Naive thymus-derived CD8-positive, alpha-beta T cell (primary cell): ENCODE measurements at places on chromosomes 5 and 9. TPM values are rescaled to one million over a fixed set of nuclear protein-coding genes. Genes with fewer than 3 reads are reported as not detected.

The C5orf46 gene
- not detected for total RNA-seq

- H3K36me3 ChIP-seq, result no peaks in the 10 kb centered on the region
- peaks cover 89% of the 10 kb centered on the region for H3K4me1 ChIP-seq
- H3K27me3 ChIP-seq, result no peaks in the 10 kb centered on the region
- peak overlapping the region; percentile 47 for H3K4me3 ChIP-seq
- no peak overlapping the region for H3K27ac ChIP-seq
Measured at GRCh38 chr5:56827049-56827448, 11.7 kb downstream of the MAP3K1 start.

GRCh38 chr5:159330131-159330800, at the start of gene IL12B:
Gene IL12B (minus strand): TSS chr5:159330487. CDS start chr5:159326782, 3,705 bp downstream.
- H3K36me3 ChIP-seq, result no peaks in the 10 kb centered on the region
- H3K27ac ChIP-seq, result no peak within 1 kb of the TSS
- peak within 1 kb of the TSS; percentile 50 for H3K4me3 ChIP-seq

GRCh38 chr9:93413530-93413929, 38.0 kb upstream of the FAM120A start:
- H3K4me3 ChIP-seq, result no peak overlapping the region
- no peak for DNase-seq
- peaks cover 38% of the 10 kb centered on the region for H3K27me3 ChIP-seq
- no peak overlapping the region for H3K27ac ChIP-seq
- peaks cover 7% of the 10 kb centered on the region for H3K36me3 ChIP-seq
- no peaks in the 10 kb centered on the region for H3K4me1 ChIP-seq

DNA sequence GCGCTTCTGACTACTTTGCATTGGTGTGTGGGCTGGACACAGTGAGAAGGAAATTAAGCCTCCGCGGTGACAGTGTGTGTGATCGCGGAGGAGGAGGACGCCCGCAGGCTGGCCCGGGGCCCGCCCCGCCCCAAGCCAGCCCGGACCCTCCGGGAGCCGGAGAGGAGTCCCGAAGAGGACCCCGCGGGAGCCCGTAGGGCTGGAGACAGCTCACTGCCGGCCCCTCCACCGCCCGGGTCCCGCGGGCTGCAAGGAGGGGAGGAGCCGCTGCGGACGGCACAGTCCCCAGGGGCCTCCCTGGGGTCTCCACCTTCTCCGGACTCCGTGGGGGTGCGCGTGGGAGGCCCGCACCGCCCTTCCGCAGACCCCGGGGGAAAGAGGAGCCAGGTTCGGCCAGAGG, 146.4 kb upstream of the ERCC6L2 start:
- H3K27ac ChIP-seq, result no peak overlapping the region
- H3K27me3 ChIP-seq, result peaks cover 6% of the 10 kb centered on the region
- DNase-seq, result no peak
- H3K4me1 ChIP-seq, result peaks cover 33% of the 10 kb centered on the region

DNA sequence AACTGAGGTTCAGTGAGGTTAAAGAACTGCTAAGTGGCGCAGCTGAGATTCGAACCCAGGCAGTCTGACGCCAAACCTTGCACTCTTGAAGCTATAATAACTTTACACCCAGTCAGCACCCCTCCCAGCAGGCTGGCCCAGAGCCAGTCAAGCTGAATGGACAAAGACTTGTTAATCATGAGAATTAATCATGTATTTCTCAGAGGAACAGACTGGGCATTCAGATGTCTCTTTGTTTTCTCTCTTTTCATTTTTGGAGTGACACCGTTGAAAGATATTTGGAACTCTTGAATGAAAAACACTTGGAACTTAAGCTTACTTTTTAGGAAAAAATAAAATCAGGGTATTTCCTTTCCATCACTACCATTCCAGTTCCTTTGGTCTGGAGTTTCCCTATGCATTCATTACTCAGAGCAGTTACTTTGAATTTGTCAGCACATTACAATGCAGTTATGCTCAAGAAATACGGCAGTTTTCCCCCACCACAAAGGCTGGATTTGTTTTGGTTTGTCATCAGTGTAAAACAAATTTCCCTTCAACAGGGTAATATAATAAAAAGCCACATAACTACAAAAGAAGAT, 22.6 kb upstream of the MAMDC2 start:
- no peak overlapping the region for H3K27ac ChIP-seq
- H3K36me3 ChIP-seq, result peaks cover 4% of the 10 kb centered on the region
- DNase-seq, result no peak

GRCh38 chr5:143166090-143166489, 237.4 kb downstream of the NR3C1 start:
- H3K4me3 ChIP-seq, result no peak overlapping the region
- H3K4me1 ChIP-seq, result peaks cover 11% of the 10 kb centered on the region
- no peak overlapping the region for H3K27ac ChIP-seq
- no peaks in the 10 kb centered on the region for H3K27me3 ChIP-seq
- peaks cover 43% of the 10 kb centered on the region for H3K36me3 ChIP-seq

GRCh38 chr5:14739538-14739937, 75.0 kb downstream of the OTULIN start:
- no peak overlapping the region for H3K27ac ChIP-seq
- peaks cover 17% of the 10 kb centered on the region for H3K4me1 ChIP-seq
- no peak overlapping the region for H3K4me3 ChIP-seq
- no peak for DNase-seq
- H3K27me3 ChIP-seq, result no peaks in the 10 kb centered on the region

- H3K4me3 ChIP-seq, result no peak overlapping the region
- no peaks in the 10 kb centered on the region for H3K4me1 ChIP-seq
- no peak for DNase-seq
- H3K27ac ChIP-seq, result no peak overlapping the region
Measured at GRCh38 chr9:15724016-15724415, 171.2 kb downstream of the CCDC171 start.

DNA sequence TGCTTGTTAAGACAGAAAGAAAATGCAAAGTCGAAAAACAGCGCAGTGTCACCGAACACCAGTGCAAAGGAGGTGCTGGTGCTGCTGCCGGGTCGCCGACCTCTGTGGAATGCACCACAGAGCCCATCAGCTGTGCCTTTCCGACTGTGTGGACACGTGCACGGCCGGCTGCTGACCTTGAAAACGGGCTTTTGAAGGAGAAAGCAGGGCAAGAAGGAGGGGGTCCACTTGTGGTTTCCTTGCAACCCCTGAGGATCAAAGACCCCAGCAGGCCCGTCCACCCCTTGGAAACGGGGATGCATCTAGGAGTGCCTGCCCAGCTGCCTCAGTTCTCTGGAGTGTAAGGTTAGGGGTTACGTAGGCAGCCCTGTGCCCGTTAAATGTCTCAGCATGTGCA, 6.2 kb upstream of the OLFM1 start:
- H3K27me3 ChIP-seq, result peaks cover 58% of the 10 kb centered on the region
- H3K4me3 ChIP-seq, result no peak overlapping the region
- DNase-seq, result no peak

The CDC42SE2 gene
- total RNA-seq, result 326 TPM

DNA sequence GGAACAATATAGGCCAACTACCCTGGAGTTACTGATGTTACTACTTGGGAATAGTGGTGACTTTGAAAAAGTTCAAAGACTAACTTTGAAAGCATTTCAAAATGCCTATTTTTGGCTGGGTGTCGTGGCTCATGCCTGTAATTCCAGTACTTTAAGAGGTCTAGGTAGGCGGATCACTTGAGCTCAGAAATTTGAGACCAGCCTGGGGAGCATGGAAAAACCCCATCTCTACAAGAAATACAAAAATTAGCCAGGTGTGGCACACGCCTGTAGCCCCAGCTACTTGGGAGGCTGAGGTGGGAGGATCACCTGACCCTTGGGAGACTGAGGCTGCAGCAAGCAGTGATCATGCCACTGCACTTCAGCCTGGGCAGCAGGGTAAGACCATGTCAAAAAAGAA, 105.3 kb downstream of the ARRDC3 start:
- H3K4me3 ChIP-seq, result no peak overlapping the region
- no peaks in the 10 kb centered on the region for H3K36me3 ChIP-seq
- DNase-seq, result no peak

DNA sequence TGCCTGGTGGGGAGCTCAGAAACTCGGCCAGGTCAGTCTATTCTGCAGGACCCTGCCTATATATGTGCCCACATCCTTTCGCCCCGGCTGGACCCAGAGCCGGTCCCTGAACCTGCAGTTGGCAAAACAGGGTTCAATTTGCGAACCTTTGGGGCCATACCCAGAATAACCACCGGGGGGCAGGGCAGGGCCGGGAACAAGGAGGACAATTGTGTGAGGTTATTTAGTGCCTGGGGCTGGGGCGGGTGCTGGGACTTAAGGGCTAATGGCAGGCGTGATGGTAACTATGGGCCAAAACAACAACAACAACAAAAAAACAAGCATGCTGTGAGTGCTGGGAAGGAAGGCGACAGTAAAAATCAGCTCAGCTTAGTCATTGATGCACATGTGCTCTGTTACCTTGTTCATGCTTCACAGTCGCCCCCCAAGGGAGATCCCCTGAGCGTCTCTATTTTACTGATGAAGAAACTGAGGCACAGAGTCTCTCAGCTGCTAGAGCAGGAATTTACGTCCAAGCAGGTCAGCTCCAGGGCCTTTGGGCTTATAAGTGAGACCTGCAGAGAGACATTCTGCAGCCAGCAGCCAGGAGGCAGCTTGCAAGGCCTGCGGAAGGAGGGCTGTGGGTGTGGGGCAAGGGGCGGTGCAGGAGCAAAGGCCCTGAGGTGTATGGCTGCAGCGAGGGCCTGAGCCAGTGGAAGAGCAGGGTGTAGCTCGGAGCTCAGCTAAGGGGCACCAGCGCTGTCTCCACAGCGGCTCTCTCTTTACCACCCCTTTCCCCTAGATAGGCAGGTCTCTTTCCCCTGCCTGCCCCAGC, 106.0 kb downstream of the PHF2 start:
- no peak overlapping the region for H3K27ac ChIP-seq
- H3K27me3 ChIP-seq, result peaks cover 13% of the 10 kb centered on the region
- H3K36me3 ChIP-seq, result no peaks in the 10 kb centered on the region
- DNase-seq, result peak; percentile 23
- H3K4me3 ChIP-seq, result no peak overlapping the region

DNA sequence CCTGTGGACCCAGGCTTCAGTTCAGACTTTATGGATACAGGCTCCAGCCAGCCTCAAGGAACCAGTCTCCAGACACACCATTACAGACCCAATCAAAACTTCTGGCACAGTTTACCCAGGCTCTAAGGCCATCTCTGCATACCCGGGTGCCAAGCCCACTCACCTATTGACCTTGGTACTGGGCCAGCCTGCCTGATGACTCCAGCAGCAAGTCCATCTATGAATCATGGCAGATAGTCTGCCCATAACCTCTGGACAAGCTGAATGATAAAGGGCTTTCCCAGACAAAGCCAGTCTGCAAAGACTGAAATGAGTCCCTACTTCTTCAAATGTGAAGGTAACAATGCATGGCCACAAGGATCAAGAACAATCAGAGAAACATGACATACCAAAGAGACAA, 1327.1 kb upstream of the C9orf72 start:
- H3K36me3 ChIP-seq, result no peaks in the 10 kb centered on the region
- H3K4me1 ChIP-seq, result no peaks in the 10 kb centered on the region
- H3K4me3 ChIP-seq, result no peak overlapping the region
- no peak for DNase-seq

DNA sequence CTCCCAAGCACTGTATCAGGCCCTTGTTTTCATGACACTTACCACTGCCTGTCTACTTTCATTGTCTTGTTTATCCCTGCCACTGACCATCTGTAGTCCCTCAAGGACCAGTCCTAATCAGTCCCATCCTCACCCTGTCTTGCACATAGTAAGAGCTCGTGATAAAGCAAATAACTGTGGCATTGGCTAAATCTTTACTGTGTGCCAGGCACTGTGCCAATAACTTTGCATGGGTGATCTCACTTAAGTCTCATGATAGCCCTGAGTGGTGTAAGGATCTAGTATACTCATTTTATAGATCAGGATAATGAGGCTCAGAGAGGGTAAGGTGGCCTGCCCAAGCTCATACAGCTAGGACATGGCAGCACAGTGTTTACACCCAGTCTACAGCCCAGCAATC, 5.6 kb downstream of the CDX1 start:
- H3K36me3 ChIP-seq, result peaks cover 2% of the 10 kb centered on the region
- no peak overlapping the region for H3K27ac ChIP-seq
- no peak for DNase-seq
- H3K4me1 ChIP-seq, result no peaks in the 10 kb centered on the region

DNA sequence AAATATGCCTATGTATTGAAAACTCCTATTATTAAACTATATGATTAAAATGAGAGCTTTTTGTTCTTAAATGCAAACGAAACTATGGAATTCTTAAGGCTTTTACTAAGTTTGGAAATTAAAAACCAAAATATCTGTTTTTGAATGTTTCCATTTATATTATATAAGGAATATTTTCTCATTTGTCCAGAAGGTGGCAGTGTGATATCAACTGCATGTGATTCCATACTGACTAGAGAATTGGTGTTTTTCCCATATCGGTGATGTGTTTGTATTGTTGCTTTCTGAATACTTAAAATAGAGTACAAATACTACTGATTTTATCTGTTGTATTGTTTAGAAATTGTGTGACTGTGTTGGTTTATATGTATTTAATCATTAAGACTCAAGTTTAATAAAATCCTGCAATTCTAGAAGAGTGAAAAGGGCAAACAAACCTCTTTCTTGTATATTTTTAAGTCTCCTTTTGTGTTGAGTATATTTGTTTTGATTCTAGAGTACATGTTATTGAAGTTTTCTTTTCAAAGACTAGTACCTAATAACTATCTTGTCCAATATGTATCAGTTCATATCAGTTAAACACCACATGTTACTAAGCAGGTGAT, 320.8 kb downstream of the CCDC171 start:
- no peak for DNase-seq
- peaks cover 3% of the 10 kb centered on the region for H3K27me3 ChIP-seq
- H3K27ac ChIP-seq, result no peak overlapping the region
- H3K4me1 ChIP-seq, result no peaks in the 10 kb centered on the region
- H3K4me3 ChIP-seq, result no peak overlapping the region

The FRMPD1 gene
- not detected for total RNA-seq

The PCDHGA11 gene
- total RNA-seq, result 0.10 TPM

The NME5 gene
- not detected for total RNA-seq

DNA sequence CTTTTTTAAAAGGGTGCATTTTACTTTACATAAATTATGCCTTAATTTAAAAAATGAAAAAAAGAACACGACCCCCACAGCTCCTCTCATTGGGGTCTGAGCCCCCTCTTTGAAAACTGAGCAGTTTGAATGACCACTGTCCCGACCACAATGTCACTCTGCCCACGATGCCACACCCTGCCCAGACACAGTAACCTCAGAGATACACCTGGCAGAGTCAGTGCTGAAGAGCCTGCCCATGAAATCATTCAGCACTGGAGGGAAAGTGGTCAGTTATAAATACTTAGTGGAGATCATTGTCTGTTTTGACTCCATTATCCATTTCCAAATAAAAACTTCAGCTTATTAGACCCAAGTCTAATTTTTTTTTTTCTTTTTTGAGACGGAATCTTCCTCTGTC, 49.3 kb downstream of the DNAJC21 start:
- DNase-seq, result no peak
- H3K27ac ChIP-seq, result no peak overlapping the region
- peaks cover 11% of the 10 kb centered on the region for H3K27me3 ChIP-seq
- no peaks in the 10 kb centered on the region for H3K4me1 ChIP-seq
- H3K36me3 ChIP-seq, result no peaks in the 10 kb centered on the region

DNA sequence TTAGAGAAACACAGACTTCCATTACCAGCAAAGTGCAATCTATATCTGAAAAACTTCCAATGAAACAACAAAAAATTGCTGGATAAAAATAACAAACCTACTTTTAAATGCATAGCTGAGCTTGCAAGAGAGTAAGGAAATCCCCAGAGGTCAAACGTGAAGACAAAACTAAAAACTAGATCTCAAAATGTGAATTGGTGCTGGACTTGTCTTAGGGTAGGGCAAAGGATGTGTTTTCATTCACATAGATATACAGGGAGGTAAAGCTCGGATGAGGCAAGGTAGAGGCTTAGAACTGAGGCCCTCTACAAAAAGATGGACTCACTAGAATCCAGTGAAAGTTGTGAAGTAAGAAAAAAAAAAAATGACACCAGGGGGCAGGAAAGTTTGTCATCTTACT, 13.6 kb upstream of the RASA1 start:
- H3K27me3 ChIP-seq, result no peaks in the 10 kb centered on the region
- H3K4me1 ChIP-seq, result no peaks in the 10 kb centered on the region
- DNase-seq, result no peak
- H3K36me3 ChIP-seq, result no peaks in the 10 kb centered on the region
